ENCODE measurements at places on chromosomes 13 and 19.
A peak's percentile ranks its signal among the peaks of the same experiment; 100 is the strongest.

GRCh38 chr13:61084988-61085387 lies 330.7 kb downstream of the PCDH20 start:
- DNase-seq = no peak

GRCh38 chr13:40272776-40273139 lies 393.7 kb downstream of the FOXO1 start:
- no peak for DNase-seq

GRCh38 chr19:30084390-30084819 lies 142.4 kb downstream of the URI1 start:
- no peak for DNase-seq

- DNase-seq = no peak
Measured at GRCh38 chr13:29547153-29547552, 48.3 kb downstream of the SLC7A1 start.

DNA sequence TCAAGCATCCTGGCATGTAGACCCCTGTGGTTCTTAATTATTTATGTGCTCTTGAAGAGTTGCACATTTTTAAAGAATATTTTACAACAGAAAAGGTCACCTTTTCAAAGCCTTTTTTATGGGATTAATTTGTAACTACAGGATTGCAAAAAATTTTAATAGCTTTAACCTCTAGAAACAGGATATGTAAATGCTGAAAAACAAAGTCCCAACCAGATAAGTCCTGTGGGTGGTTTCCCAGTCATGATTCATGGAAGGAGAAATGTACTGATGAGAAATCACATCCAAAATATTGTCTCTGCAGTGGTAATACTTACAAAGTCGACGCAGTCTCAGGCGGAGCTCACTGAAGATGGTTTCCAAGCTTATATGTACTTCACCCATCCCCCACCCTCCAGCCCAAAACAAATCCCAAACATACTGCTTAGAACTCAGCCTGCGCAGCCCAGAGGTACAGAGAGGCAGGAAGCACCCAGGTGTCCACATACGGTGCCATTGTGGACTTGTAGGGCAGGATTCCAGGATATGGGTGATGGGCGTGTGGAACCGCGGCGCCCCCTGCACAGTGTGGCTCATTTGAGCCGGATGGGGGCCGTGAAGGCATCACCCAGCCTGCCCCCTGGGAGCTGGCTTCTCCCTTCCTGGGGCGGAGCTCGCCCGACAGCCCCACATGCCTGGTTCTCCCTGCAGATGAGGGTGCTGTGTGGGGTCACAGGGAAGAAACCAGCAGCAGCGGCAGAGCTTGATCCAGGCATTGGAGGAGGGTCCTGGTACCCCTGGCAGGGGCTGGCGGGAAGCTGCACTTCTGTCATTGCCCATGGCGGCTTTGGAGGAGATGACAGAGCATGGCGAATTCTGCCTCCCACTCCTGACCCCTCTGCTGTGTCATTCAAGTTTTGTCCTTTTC lies 101.2 kb downstream of the ATP11A start:
- no peak for DNase-seq

- no peak for DNase-seq
Measured at GRCh38 chr13:24642219-24642618, 38.0 kb upstream of the ATP12A start.

DNA sequence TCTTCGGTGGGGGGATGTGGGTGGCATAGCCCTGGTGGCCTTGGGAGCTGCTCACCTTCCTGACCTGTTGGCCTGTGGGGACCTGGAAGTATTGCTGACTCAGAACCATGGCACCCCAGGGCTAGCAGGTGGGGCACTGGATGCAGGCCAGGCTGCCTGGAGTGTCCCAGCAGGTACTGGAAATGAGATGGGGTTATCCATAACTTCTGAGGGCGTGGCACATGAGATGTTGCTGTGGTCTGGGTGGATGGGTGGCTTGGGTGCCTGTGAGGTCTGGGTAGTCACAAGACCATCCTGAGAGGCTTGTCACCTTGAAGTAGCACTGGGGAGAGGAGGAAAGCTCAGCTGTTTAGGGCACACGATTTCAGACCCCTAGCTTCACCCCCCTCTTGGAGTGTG lies 636 bp upstream of the RNF225 start:
- DNase-seq = no peak

DNA sequence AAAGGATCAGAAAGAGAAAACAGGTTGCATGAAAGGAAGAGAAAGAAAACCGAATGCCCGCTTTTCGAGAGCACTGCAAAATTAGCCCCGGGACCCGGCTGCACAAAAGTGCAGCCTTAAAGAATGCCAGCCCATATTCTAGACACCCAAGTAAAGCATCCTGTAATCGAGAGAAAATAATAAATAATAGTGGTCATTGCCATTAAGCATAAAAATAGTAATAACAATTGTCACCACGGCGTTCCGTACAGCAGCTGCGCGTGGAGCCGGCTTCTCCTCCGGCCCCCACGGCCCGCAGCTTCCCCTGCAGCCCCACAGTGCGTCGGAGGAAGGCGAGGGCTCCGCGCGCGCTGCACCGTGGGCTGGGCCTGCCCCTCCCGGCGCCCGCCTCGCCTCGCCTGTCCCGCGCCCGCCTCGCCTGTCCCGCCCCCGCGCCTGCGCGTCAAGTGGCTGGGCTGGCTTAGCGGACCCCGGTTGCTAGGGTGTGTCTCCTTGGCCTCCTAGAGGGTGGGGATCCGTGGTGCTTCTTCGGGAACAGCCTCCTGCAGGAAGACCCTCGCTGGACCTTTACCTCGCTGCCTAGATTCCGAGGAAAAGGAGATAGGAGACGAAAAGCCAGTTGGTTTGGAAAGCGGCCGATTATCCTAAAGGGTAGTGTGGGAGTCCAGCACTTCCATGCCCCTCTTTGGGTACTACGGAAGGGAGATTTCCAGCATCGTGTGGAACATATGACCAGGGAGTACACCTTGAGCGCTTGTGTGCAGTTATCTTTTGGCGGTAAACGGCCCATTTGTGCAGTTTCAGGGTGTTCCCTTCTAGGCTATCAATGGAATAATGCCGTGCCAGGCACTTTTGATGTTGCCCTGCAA lies at the start of gene LRRC63:
Gene LRRC63 (plus strand): TSS at position 446 of the 869 bp plus-strand sequence. CDS start 1,107 bp downstream, outside the sequence.
- peak; percentile 77 for DNase-seq

DNA sequence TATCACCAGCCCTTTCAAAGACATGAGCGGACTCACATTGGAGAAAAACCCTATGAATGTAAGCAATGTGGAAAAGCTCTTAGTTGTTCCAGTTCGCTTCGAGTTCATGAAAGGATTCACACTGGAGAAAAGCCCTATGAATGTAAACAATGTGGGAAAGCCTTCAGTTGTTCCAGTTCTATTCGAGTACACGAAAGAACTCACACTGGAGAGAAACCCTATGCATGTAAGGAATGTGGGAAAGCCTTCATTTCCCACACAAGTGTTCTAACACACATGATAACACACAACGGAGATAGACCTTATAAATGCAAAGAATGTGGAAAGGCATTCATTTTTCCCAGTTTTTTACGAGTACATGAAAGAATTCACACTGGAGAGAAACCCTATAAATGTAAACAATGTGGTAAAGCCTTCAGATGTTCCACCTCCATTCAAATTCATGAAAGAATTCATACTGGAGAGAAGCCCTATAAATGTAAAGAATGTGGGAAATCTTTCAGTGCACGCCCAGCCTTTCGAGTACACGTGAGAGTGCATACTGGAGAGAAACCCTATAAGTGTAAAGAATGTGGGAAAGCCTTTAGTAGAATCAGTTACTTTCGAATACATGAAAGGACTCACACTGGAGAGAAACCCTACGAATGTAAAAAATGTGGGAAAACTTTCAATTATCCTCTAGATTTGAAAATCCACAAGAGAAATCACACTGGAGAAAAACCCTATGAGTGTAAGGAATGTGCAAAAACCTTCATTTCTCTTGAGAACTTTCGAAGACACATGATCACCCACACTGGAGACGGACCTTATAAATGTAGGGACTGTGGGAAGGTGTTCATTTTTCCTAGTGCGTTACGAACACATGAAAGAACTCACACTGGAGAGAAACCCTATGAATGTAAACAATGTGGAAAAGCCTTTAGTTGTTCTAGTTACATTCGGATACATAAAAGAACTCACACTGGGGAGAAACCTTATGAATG lies 17.6 kb downstream of the ZNF791 start:
- DNase-seq = no peak

DNA sequence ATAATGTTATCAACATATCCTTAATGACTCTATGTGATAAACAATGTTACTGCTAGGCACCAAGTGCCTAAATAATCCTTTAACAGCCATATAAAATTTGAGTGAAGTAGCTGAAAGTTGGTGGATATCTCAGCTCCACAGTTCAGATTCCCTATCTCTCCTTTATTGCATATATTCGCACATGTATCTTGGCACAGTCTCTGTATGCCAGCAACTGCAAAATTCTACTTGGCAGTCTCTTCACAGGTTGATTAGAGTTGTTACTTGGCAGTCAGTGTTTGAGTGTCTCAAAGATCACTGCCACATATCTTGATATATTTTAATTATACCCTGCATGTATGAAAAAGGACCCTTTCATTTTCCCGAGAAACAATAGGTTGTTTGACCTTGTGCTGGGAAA lies 879.3 kb downstream of the OLFM4 start:
- no peak for DNase-seq

GRCh38 chr19:49347191-49347590 lies 12.0 kb downstream of the CD37 start:
- no peak for DNase-seq

GRCh38 chr13:20974981-20975585 lies 72.5 kb upstream of the XPO4 start:
- DNase-seq = no peak

DNA sequence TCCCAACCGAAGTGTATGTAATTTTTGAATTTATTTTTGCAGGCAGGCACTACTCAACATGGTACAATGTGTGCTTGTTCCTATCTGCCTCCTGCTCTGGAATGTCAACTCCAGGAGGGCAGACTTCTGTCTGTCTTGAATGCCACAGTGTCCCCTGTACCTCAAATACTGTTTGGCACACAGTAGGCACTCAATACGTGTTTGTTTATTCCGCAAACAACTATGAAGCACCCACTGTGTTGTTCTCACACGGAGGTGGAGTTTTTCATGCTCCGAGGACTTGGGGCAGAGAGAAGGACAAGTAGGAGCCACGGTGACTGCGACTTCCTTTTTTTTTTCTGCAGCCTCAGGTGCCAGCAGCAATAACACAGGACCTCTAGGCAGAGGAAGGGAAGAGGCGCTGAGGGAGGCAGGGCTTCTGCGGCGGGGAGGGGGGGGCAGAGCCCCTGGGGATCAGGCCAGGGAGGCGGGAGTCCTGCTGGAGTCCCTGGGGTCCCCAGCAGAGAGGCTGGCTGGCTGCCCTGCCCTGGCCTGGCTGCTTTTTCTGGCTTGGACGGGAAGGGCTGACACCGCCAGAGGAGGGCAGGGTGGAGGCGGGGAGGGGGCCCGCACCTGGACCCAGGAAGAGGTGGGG lies 29.3 kb upstream of the TNFAIP8L1 start:
- DNase-seq = no peak

- no peak for DNase-seq
Measured at GRCh38 chr13:48178126-48178525, 54.9 kb upstream of the ITM2B start.

DNA sequence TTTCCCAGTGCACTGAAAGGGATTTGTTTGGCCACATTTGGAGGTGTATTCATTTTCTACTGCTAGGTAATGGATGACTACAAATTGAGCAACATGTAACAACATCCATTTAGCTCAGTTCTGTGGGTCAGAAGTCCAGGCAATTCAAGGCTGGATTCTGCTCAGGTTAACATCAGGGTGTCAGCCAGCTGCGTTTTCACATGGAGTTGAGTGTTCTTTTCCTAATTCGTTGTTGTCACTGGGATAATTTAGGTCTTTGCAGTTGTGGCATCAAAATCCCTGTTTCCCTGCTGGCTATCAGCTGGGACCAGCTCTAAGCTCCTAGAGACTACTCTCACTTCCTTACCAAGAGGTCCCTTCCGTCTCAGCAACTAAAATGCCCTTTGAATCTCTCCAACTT lies 25.4 kb downstream of the MIR17HG start:
- DNase-seq = no peak

DNA sequence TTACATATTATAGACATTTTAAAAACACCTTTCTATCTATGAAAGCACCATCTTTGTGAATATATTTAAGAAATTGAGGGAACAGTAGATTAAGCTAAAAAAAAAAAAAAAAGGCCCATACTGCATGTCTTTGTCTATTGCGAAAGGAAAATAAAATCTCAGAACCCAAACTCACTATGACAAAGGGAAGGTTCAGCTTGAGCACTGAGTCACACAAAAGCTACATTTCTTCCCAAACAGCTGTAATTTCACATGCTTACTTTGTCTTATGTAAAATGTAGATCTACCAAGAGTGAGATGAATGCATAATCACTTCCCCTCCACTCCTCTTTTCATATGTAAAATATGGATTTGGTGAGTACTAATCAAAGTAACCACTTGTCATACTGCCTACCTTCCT lies 640.1 kb upstream of the KLF12 start:
- DNase-seq = no peak

DNA sequence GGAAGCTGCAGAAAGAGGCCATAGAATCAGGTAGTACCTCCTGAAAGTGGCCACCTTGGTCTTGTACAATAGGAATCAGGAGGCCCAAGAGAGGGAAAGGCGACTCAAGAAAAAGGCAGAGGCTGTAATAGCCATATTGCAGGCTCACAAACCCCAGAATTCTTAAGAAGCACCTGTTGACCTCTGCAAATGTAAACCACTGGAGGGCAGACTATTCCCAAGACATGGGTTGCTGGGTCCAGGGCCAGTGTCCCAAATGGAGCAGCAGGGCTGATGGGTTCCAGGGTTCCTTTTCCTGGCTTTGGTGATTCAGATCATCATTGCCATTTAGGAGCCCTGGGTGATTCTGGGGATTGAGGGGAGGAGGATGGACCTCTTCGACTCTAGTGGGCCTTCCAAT lies 167.6 kb downstream of the B3GLCT start:
- DNase-seq = no peak

DNA sequence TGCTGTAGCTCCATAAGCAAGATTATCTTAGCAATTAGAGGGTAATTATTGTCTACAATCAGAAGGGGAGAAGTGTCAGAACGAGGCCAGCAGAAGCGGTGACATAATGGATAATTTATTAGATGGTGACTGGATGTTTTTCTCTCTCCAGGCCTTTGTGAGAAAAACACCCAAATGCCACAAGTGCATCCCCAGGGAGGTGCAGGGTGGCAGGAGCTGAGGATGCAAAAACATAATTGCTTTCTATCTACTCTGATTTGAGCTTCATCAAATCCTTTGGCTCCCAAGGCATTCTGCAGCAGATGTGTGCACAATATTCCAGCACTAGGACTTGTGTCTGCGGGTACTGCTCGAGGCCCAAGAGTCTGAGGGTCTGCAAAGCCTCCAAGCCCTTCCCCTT lies 220.1 kb upstream of the SERP2 start:
- no peak for DNase-seq

- no peak for DNase-seq
Measured at GRCh38 chr19:19379527-19379926, 25.9 kb upstream of the GATAD2A start.

GRCh38 chr19:13817018-13817614 lies 21.9 kb downstream of the ZSWIM4 start:
- no peak for DNase-seq

All from stimulated activated CD8-positive, alpha-beta memory T cell treated with anti-CD3 and anti-CD28 coated beads, Interleukin-2, amount 100 ng/mL, for 1 hour (primary cell).